Vagina (tissue), 2 donors: ENCODE measurements at places on chromosomes 13 and 19.

DNA sequence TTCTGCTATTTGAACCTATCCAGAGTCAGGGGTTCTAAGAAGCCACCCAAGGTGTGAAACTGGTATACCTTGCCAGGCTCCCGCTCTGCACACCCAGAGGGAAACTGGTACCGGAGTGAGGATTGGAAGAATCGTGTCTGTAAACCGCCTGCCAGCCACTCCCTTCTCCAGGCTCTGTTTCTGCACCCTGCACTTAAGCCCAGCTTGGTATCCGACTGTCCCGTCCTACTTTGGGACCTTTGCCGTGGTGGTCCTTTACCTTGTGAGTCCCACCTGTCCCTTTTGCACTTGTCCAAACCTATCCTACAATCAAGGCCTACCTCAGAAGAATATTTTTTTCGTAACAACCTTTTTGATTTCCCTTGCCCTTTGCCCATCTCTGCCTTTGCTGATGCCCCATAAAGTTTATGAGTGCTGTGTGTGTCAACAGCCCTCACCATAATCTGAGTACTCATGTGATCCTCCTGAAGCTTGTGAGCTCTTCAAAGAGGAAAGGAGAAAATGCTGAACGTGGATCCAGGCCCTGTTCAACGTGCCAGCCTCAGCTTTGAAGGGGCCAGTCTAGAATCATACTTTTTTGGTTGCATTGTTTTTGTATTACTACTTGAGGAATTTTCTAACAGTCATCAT lies 44.7 kb downstream of the GARRE1 start:
- DNase-seq, result no peak

DNA sequence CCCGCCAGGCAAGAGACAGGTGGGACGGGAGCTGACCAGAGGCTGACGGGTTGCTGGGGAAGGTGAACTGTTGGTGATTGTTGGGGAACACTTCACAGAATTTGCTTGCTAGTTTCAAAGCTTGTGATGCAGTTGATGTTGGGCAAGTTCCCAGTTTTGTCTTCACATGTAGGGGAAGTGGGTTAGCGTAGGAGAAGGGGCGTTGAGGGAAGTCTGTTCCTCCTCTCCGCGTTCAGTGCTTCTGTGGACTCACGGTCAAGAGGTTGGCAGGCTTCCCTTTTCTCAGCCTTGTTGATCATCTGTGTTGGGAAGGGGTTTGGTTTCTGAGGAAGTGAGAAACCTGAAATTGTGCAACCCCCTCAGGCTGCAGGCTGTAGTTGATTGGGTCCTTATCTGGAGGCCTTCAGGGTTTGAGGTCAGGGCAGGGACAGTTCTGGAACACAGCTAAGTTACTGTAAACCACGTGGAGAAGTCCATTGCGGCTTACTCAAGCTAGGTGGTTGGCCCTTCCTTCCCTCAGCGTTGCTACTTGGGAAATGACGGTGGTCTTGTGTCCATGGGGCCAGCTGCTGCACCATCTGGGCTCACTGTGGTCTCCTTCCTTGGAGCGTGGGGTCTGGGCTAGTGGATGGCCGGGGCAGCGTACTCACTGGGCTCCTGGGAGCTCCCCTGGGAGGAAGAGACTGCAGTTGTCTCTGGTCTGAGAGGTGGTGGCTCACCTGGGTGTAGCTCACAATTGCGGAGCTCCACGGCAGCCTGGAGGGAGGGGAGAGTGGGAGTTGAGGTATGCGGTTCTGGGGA lies 7.5 kb downstream of the RPS9 start:
- no peak for DNase-seq

- no peak for DNase-seq
These were observed 302.9 kb downstream of the DCT start for GRCh38 chr13:94176561-94176960.

DNA sequence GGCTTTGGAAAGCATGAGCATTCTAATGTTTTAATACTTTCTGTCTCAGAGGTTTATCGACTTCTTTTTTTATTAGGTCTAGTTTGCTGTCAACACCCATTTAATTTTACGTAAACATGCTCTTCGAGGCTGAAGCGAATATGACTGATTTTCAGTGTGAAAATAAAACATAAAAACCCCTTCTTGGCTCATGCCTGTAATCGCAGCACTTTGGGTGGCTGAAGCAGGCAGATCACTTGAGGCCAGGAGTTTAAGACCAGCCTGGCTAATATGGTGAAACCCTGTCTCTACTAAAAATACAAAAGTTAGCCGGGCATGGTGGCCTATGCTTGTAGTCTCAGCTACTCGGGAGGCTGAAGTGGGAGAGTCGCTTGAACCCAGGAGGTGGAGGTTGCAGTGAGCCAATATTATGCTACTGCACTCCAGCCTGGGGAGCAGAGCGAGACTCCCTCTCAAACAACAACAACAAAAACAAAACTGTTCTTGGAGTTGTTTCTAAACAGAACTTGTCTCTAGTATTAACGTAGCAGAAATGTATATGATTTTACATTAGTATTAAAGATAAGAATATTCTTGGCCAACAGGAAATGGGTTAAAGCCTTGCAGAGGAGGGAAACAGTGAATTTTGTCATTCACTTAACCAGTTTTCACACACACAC lies 7.1 kb upstream of the IGFL3 start:
- DNase-seq, result no peak

GRCh38 chr19:2613507-2614295 lies 88.8 kb downstream of the GNG7 start:
- no peak for DNase-seq

DNA sequence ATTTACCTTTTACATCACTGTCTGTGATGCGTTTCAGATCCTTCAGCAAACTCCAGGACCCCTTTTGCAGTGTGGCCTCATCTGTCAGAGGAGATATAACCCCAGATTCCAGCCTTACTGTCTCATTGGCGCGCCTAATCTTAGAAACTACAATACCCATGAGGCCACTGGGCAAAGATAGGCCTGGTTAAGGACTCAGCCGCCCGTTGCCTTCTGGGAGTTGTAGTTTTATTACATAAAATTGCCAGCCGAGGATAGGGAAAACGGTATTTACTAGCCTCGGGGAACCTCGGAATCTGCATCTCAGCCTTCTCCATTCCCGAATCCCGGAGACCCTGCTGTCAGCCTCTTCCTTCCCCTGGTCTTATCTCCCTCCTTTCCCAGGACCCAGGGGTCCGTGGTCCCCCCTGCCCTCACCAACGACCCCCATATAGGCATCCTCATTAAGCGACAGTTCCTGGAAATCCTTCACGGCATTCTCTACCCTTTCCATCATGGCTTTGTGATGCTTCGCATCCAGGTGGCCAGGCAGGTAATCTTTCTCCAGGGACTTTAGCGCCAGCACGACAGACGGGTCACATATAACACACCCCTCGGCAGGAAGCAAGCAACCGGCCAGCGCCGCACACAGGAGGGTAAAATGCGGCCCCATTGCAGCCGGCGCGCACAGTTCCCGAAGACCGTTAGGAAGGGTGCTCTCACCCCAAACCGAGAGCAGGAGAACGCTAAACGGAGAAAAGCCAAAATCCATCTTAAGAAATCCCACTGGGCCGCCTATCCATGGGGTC lies 1.3 kb downstream of the IZUMO1 start:
- DNase-seq, result no peak

DNA sequence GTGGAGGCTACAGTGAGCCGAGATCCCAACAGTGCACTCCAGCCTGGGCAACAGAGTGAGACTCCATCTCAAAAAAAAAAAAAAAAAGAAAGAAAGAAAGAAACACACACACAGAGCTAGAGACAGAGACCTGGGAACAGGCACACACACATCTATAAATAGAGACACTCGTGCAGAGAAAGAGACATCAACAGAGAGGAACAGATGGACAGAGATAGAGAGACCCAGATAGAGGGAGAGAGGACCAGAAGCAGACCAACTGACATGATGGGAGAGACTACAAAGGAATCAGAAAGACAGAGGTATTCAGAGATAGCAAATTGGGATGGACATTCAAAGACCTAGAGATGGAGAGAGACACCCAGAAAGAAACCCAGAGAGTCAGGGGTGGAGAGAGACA lies 2.1 kb upstream of the CA11 start:
- DNase-seq, result no peak

GRCh38 chr19:15532779-15533521 lies 24.6 kb downstream of the CYP4F22 start:
- DNase-seq, result no peak

DNA sequence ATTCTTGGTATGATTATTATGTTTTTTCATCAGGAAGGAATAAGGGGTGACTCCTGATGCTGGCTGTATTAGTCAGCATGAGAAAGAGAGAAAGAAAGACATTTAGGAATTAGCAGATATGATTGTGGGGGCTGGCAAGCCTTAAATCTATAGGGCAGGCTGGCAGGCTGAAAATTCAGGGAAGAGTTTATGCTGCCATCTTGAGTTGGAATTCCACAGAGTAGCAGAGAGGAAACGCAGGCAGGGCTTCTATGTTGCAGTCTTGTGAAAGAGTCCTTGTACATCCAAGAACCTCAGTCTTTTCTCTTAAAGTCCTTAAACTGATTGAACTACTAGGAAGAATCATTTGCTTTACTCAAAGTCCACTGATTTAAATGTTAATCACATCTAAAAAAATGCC lies 262.7 kb upstream of the SLC10A2 start:
- DNase-seq, result no peak

DNA sequence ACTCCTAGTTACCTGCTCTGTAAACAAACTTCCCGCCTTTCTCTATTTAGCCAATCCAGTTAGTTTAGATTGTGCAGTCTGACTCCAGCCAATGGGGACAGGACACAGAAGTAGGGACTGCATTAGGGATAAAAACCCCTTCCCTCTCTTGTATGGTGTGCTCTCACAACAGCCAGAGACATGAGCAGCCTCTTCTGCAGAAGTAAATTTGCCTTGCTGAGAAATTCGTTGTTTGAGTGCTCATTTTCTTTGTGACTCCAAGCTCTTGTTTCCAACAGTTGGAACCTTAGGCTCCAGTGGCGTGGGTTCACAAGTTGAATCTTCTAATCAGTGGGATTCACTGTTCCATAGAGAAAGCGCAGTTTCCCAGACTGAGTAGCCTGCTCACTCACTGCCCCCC lies 66.1 kb downstream of the ZNF93 start:
- DNase-seq, result peak; percentile 47

GRCh38 chr19:38682872-38683392 lies 35.5 kb downstream of the ACTN4 start:
- no peak for DNase-seq
